ENCODE measurements at places on chromosomes 5 and 9.
A peak's percentile ranks its signal among the peaks of the same experiment; 100 is the strongest.

GRCh38 chr5:95915999-95916686 is 45.5 kb downstream of the ELL2 start:
- DNase-seq: no peak

DNA sequence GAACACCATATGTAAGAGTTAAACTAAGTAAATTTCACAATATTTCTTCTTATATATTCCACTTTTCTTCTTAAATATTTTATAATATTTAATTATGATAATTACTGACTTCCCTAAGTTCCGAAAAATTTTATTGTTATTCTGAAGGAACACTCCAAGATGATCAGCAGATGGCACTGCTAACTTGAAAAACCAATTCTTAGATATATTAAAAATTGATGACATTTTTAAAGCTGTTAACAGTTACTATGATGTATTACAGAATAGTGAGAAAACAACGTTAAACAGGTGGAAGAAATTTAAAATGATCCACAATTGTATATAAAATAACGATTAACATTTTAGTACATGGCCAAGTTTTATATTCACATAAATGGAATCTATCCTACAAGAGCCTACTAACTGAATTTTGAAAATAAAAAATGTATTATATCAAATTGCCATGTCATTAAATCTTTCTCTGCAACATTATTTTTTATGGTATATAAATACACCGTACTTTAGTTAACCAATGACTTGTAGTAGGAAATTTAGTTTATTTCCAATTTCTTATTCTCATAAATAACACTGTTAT is 30.1 kb upstream of the MUSK start:
- DNase-seq: no peak

DNA sequence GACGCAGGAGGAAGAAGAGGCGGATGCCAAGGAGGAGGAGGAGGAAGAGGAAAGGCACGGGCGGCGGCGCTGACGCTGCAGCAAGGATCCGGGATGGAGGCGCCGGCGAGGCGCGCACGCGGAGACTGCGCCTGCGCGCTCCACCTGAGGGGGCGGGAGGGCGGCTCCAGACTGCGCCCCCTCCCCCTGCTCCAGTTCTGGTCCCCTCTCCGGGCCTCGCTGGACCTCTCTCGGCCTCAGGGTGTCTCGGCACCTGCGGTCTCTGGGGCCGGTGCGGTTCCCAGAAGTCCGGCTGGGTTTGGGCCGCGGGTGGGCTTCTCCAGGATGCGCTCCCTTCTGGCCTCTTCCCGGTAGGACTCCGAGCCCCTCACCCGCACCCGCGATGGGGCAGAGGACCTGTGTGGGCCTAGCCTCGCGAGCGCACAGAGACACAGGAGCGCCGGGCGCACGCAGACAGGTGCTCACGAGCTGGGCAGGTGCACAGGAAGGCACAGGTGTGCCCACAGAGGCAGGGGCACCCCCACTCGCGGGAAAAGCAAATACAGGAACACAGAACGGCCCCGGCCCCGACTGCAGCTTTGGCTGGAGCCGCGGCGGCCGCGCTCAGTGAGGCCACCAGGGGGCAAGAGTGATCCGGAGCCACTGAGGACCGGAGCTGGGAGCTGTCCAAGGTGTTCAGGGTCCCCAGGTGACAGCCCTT is at the start of gene NPDC1:
NPDC1 (minus strand) TSS at position 90 of the 700 bp plus-strand sequence. CDS start 188 bp downstream, outside the sequence.
- DNase-seq: peak; percentile 68

- no peak for DNase-seq
These were observed 12.9 kb downstream of the ADRA1B start for GRCh38 chr5:159929176-159929575.

DNA sequence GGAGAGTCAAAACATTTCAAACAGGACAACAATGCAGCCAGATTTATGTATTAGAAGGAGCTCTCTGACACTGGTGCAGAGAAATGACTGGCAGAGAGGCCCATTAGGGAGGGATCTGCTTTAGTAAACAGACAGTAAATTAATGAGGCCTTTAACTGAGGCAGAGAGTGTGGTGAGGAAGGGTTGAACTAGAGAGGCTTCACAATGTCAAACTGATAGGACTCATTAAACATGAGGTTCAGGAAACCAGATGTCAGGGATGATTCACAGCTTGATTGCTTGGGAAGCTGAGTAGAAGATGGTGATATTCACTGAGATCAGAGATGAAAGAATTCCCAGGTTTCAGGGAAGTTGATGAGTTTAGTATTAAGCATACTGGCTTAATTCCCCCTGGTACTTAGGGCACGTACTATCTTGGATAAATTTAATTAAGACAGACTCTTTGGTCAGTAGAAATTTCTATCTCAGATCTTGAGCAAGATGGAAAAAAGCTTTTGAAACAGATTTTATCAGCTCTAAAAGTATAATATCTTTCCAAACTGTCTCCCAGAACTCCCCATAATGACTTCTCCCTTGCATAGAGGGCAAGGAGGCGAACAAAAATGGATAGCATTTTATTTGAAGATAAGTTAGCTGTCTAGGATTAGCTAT is 8.6 kb upstream of the MUSK start:
- DNase-seq: no peak

DNA sequence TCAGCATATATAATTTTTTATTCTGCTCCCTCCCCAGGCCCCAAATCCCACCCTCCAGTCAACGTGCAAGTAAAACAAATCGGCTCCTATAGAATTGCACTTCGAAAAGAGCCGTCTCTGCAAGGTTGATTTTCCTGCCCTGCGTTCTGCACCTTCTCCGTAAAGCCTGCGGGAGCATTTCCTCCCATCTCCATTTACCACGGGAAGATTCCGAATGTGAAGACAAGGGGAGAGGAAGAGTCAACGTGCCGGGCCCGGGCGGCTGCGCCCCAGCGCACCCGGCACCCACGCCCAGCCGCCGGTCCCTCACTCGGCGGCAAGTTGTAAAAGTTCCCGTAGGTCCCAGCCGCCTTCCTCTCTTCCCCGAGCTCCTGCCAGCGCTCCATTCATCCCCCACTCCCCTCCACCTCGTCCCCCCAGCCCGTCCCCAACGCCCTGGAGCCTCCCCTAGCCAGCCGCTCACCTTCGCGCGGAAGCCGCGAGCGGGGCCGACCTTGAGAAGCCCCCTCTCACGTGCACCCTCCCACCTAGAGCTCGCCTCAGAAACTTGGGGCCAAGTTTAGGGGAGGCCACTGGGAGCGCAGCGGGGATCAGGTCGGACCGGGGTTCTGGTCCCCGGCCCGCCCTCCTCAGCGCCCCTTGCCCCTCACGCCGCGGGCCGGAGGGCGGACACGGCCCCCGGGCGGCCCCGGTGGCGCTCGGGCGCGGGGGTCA is 431 bp downstream of the BNC2 start:
- no peak for DNase-seq

GRCh38 chr5:94694671-94695070 is 76.2 kb downstream of the SLF1 start:
- DNase-seq: no peak

- DNase-seq: no peak
These were observed 64.5 kb downstream of the PRR16 start for GRCh38 chr5:120528609-120529008.

GRCh38 chr9:108386859-108387384 is 468.9 kb downstream of the ACTL7B start:
- DNase-seq: no peak

- DNase-seq: no peak
These were observed 156.4 kb upstream of the ELL2 start for GRCh38 chr5:96117771-96118651.

- peak; percentile 28 for DNase-seq
These were observed 12.7 kb upstream of the CCL27 start for GRCh38 chr9:34675048-34675714.

- peak; percentile 49 for DNase-seq
These were observed at the start of gene RASGEF1C for GRCh38 chr5:180209137-180209581. RASGEF1C (minus strand) TSS chr5:180209211; CDS start chr5:180138052, 71,159 bp downstream.

GRCh38 chr9:93976973-93977372 is 21.8 kb upstream of the BARX1 start:
- DNase-seq: no peak

GRCh38 chr5:181207214-181207959 is 2.4 kb upstream of the TRIM7 start:
- DNase-seq: no peak

GRCh38 chr5:118598311-118598710 is 390.0 kb downstream of the DTWD2 start:
- no peak for DNase-seq

DNA sequence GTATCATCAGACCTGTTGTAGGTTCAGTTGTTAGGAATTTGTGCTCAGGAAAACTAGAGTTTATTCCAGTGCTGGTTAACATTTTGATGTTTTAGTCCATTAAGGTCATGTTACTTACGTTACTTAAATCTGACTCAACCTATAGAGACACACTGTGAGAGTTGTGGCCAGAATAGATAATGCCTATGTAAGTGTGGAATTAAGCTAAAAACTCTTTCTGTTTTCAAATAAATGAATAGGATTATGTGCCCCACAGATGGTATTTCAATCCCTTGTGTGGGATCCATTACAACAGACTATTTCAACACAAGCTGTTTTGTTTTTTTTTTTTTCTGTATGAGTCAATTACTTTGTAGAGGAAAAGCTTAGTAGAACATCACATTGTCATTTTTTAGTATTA is 68.1 kb downstream of the MEGF10 start:
- DNase-seq: no peak

DNA sequence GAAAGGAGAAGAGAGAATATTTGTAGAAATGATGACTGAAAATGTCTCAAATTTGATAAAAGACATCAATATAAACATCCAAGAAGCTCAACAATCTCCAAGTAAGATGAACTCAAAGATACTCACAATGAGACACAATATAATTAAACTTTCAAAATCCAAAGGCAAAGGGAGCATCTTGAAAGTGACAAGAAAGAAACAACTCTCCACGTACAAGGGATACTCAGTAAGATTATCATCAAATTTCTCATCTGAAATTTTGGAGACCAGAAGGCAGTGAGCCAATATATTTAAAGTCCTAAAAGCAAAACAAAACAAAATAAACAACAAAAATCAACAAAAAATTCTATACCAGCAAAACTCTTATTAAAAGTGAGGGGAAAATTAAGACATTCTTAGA is 428.7 kb downstream of the NFIB start:
- DNase-seq: no peak

DNA sequence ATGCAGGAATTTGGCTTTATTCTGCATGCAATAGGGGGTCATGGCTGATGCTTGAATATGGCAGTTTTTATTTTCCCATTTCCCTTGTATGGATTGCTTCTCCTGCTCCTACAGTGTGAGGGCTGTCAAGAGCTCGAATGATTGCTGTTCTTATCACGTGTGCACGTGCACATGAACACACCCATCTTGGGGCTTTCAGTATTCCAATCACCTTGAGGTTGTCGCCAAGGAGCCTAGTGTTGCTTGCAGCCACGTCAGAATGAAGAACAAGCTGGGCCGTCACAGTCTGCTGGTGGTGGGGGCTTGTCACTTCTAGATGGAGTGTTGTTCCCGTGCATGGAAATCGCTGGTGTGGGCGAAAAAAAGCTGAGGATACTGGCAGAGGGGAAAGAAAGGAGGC is 219.4 kb upstream of the GLRA1 start:
- DNase-seq: no peak

GRCh38 chr9:35116539-35116897 is 856 bp upstream of the ATOSB start:
- DNase-seq: no peak

DNA sequence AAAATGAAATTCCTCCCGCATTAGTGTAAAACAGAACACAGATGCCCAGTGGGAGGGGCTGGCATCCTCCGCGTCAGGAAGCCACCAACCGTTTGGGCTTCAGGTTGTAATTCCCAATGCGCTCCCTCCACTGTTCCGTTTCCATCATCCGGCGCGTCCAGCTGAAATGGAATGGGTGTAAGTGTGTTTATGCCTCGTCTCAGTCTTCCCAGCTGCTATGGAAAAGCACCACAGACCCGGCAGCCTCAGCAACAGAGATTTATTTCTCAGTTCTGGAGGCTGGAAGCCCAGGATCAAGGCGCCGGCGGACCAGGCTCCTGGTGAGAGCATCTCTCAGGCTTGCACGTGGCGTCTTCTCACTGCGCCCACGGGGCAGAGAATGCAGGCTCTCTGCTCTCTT is 20.4 kb downstream of the KCNT1 start:
- DNase-seq: no peak

GRCh38 chr5:11737010-11737409 is 167.2 kb downstream of the CTNND2 start:
- DNase-seq: no peak

- DNase-seq: no peak
These were observed 94.1 kb downstream of the GPR21 start for GRCh38 chr9:123127512-123128075.

DNA sequence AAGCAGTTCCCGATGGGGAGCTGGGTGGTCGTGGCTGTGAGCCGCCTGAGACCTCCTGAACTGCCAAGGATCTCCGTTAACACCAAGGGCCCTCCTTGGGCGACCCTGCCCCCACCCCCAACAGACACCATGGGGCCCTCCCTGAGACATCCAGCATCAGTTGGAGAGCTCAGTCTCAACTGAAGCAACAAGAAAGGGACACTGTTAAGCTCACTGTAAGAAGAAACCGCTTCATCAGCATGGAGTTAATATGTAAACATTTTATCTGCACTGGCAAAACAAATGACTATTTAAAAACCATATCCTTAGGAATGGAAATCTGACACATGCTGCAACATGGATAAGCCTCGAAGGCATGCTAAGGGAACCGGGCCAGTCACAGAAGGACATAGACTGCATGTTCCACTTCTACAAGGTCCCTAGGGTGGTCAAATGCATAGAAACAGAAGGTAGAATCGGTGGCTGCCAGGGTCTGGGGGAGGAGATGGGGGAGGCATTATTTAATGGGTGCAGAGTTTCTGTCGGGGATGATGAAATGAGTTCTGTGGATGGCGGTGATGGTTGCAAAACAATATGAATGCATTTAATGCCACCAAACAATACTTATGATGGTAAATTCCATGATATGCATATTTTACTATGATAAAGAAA is 47.4 kb downstream of the ROR2 start:
- DNase-seq: no peak

DNA sequence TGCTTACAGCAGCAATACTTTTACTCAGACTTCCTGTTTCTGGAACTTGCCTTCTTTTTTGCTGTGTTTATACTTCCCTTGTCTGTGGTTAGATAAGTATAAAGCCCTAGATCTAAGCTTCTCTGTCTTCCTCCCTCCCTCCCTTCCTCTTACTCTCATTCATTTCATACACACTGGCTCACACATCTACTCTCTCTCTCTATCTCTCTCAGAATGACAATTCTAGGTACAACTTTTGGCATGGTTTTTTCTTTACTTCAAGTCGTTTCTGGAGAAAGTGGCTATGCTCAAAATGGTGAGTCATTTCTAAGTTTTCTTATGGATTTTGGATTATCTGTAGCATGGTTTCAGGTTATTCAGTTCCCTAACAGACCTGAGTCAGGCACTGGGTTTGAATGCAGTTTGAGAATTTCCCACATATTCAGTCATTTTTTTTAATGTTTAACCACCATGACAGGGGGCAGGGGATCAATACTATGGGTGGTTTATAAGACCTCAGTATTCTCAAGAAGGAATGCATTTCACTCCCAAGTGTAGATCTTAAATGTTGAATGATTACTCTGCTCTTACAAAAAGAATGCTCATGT is at the start of gene IL7R:
IL7R (plus strand) TSS at position 127 of the 587 bp plus-strand sequence; CDS start at position 214, 87 bp downstream.
- DNase-seq: no peak

Data from T-helper 1 cell (primary cell).